ENCODE measurements at places on chromosomes 3 and 15.

DNA sequence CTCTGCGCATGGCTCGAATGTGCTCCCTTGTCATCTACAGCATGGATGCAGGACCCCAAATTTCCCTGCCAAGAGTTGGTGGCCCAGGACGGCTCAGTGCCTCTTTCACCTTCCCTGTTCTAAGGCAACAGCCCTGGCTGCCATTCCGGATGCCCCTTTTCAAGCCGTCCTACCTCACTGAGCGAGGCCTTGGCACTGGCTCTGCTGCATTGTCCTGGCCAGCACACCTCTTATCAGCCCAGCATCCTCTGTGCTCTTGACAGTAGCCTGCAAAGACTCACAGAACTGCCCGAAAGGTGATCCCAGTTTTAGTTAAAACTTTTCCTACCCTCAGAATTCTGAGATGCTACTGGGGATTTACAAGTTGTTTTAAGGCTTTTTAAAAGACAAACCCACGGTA lies 122.0 kb downstream of the MECOM start:
- no peak for DNase-seq

DNA sequence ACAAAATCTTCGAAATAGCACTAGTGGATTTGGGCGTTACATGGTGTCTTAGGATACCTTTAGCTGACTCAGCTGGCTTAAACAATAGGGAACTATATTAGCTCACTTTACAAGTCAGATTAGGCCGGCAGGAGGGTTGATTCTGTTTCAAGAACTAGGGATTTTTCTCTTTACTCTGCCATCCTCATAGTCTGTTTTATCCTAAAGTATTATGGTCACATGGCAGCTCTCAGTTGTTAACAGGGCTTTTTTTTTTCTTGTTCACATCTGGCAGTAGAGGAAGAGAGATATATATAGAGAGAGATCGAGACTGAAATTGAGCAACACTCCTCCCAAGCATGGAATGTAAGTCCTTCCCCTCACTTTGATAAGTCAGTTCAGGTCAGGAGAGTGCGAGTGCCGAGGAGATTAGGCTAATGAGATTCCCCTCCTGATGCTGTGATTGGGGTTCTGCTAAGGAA lies 32.9 kb downstream of the CHP1 start:
- DNase-seq: no peak

GRCh38 chr3:159280386-159281191 lies 478.7 kb downstream of the MFSD1 start:
- DNase-seq: no peak

DNA sequence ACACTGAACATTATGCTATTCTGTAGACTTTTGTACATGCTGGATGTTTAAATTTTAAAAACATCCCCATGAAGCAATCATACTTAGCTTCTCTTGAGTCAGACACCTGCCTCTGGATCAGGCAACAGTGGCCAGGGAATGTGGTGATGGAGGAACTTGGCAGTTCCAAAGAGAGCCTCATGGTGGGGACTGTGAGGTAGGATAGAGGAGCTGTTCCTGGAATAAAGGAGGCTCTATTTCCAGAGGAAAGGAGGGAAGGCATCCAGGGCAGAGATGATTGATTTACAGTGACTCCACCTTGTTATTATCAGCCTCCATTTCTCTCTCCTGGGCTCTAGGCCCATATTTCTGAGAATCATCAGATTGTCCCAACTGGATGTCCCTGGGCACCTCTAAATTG lies 35.0 kb upstream of the ABHD17C start:
- no peak for DNase-seq

- DNase-seq: no peak
These were observed 390.1 kb downstream of the IL20RB start for GRCh38 chr3:137347817-137348368.

DNA sequence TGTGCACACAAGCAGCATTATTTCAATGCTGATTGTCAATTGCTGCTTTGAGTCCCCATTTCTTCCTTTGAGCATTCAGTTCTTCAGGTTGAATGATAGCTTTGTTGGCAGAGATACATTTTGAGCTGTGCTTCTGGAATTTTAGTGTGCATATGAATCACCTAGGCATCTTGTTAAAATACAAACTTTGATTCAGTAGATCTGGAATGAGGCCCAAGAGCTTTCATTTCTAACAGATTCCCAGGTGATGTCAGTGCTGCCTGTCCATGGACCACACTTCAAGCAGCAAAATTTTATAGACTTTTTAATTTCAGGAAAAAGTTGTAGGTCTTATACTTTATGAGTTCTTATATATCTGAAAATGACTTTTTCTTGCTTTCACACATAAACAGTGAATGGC lies 131.1 kb downstream of the ADAMTSL3 start:
- DNase-seq: no peak
